ENCODE measurements at places on chromosomes 12 and 14.

DNA sequence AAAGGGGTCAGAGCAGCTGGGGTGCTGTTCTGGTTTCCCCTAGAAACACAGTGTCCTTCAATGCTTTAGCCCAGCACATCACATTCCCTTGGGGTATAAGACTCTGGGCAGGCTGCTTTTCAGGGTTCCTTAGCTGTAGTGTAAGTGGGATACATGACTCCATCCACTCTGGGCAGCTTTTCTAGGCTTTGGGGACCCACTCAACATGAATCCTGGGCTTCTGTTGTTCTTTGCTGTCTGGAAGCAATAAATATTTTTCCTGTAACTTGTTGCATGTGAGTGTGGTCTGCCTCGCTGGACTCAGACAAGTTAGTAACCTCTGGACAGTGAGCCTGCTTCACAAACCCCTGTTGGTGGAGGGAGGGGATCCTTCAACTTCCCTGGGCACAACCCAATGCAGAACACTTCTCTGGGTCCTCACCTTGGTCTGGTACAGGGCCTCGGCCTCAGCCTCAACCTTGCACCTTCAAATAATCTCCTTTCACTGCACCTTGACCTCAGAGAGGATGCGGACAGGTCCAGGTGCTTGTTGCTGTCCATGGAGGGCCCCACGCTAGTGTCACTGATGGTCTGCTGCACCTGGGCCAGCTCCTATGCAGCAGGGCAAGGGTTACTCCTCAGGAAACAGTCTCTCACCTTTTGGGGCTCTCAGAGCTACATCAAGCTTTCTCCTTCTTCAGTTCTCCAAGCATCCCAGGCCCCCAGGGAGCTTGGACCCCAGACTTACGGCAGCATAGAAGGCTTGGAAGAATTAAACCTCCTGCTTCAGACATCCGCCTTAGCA, 13.5 kb upstream of the KRT73 start:
- no peak for DNase-seq

DNA sequence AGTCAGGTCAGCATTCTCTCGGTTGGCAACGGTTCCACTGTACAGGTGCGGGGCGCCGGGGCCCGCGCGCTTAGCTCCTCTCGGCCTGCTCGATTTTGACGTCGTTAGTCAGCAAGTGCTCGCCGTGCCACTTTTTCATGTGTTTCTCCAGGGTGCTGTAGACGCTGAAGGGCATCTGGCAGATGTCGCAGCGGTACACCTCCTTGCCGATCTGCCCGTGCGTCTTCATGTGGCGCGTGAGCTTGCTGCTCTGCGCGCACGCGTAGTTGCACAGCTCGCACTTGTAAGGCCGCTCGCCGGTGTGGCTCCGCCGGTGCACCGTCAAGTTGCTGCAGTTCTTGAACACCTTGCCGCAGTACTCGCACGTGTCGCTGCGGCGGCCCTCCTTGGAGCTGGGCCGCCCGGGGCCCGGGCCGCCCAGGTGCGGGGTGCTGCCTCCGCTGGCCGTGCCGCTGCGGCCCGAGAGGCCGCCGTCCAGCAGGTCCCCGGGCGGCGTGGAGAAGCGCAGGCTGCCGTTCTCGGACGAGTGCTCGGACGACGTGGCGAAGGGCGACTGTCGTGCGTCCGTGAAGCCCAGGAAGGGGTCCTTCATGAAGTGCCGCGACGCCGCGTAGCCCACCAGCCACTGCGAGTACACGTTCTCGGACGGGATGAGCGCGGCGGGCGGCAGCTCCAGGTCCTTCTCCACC, 97.8 kb downstream of the BCL11B start:
- DNase-seq: no peak

DNA sequence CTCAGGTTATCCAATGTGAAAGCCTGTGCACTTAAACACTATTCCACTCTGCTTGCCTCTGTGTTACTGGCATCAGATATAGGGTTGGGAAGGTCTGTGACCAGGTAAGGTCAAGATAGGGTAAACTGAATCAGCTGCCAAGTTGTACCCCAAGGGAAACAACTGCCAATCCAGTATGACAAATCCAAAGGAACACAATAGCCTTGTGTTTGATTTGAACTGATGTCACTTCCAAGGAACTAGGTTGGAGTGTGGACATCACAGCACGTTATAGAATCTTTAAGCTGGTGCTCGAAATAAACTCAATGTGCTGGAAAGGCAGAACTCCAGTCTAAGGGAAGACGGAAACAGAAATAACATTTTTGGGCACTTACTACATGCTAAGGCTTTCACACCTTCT, 223.4 kb upstream of the BTG1 start:
- no peak for DNase-seq

GRCh38 chr14:37553935-37554550, 41.0 kb downstream of the FOXA1 start:
- DNase-seq: no peak

DNA sequence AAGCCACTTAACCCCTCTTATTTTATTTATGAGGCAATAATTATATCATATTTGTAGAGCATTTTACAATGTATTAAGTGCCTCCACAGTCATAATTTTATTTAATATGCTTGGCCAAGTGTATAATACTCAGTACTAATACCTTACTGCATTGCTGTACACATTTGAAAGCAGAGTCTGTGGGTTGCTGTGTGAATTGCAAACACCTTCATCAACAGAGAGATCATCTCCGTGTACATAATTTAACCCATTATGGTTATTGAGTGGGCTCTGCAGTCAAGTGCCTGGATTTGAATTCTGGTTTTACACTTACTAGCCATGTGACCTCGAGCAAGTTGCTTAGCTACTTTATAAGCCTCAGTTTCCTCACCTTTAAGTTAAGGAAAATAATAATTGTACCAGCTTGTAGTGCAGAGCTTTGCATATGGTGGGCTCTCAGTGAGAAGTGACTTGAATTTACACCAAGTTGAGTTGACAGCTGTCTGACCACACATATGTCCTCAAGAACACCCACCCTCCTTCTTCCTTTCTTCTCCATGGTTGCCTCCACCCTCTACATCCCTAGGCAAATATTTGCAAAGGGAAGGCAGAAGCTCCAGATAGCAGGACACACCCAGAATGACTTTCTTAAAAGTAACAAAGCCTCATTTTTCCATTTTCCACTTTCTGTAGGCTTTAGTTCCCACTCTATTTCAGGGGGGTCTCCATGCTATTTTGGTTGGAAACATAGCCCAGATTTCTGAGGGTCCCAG, 12.3 kb downstream of the CRACR2A start:
- no peak for DNase-seq

DNA sequence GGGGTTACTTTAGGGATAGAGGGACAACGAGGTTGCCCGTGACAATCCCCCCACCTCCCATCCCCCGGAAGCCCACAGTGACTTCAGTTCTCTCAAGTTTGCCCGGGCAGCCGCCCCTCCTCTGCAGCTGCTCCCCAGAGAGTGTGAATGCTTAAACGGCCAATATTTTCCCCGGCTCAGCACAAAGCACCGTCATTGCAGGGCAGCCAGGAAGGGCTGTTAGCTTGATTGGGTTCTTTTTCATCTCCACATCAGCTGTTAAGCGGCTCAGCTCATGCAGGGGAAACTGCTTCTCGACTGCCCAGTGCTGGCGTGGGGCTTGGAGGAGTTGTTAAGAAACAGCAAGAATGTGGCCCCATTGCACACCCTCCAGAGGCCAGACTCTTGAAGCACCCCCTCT, 120.5 kb upstream of the NCOR2 start:
- DNase-seq: peak; percentile 28

GRCh38 chr12:128662101-128662500, 161.7 kb downstream of the SLC15A4 start:
- no peak for DNase-seq

DNA sequence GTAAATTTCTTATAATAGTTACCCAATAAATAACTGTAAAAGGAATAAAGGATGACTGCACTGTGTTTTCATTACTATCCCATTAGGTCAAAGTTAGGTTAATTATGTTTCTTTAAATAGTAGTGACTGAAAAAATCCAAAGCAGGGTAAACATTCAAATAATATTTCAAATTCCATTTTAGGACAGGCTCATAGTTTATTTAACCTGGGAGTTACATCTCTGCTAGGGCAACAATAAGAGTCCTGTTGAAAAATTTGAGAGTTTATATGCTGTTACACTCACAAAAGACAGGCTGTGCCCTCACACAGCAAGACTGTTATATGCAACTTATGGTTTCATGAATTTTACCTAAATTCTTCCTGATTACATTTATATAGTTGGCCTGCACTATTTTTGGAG, 8.0 kb downstream of the ERP27 start:
- no peak for DNase-seq

Data from suppressor macrophage treated with lipopolysaccharide for 4 hours (primary cell).